ENCODE measurements at places on chromosomes 11 and 22. TPM values are rescaled to one million over a fixed set of nuclear protein-coding genes. Genes with fewer than 3 reads are reported as not detected.

DNA sequence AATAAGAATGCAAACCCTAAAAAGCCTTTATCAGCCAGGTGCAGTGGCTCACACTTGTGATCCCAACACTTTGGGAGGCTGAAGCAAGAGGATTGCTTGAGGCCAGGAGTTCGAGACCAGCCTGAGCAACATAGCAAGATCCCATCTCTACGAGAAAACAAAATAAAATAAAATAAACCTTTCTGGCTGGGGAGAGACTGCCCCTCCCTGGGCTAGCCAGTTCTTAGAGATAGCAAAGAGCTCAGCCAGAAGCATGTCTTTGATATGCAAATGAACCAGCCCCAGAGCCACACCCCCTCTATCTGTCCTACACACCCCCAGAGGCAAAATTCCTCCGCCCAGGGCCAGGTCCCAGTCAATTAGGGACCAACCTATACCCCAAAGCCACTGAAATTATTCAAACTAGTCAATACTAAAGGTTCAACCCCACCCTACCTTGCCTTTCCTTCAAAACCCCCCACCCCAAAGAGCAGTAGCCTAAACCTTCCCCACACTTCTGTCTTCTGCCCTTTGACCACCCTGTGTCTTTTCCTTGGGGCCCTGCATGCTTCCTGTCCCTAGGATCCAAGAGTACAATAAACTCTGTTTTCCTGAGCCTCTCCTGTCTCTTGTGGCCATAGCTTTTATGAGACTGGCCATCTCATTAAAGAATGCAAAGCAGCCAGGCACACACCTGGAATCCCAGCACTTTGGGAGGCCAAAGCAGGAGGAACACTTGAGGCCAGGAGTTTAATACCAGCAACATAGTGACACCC is 37.3 kb upstream of the CXCR5 start:
- DNase-seq: no peak

GRCh38 chr11:122863704-122864326 is 18.7 kb upstream of the JHY start:
- peak; percentile 16 for DNase-seq

- DNase-seq: no peak
These were observed 589.3 kb downstream of the INSC start for GRCh38 chr11:15704064-15704463.

GRCh38 chr11:102234779-102235439 is 82.4 kb upstream of the BIRC3 start:
- no peak for DNase-seq

DNA sequence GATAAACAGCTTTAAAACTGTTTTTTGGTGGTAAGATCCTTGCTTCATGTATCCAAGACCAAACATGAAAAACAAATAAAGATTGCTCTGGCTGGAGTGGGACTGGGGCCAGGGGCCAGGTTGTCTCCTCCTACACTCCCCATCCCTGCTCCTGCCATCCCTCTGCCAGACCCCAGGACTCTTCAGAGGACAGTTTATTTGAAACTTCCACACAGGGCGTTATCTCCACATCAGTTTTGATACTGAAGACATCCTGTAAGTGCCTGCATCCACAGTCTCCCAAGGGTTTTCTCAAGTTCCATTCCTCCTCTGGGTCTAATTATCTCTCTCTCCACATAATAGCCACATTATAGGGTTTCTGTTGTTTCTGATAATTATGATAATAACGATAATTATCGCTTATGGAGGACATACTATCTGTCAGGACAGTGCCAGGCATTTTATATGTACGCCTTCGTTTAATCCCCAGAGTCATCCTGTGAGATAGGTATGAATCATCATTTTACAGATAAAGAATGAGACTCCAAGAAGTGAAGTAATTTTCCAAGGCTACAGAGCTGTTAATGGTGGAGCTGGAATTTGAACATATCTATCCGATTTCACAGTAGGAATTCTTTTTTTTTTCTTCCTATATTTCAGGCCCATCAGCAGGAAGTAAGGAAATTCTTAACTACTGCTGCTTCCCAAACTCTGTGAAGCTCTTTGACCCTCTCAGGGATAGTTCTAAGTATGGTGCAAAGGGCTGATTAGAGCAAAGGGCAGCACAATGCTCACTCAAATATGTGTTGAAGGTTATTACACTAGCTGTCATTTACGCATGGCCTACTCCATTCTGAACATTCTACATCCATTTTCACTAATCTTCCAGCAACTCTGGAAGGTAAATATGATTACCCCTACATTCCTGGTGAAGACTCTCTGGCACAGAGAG is 488.0 kb upstream of the CCDC90B start:
- no peak for DNase-seq

DNA sequence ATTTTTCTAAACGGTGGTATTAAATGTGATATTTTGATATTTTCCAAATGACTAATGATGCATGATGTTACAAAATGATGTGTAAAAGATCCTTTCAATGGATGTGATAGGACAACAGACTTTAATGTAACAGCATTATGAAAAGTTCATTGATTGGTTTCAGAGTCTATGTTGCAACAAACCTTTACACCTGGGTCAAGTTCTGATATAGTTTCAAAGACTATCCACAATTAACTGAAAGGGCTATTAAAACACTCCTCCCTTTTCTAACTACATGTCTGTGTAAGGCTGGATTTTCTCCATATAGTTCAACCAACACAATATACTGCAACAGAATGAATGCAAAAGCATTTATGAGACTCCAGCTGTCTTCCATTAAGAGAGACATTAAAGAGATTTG is 35.7 kb downstream of the SMCO4 start:
- no peak for DNase-seq

GRCh38 chr11:115739146-115739545 is 234.9 kb upstream of the CADM1 start:
- no peak for DNase-seq

DNA sequence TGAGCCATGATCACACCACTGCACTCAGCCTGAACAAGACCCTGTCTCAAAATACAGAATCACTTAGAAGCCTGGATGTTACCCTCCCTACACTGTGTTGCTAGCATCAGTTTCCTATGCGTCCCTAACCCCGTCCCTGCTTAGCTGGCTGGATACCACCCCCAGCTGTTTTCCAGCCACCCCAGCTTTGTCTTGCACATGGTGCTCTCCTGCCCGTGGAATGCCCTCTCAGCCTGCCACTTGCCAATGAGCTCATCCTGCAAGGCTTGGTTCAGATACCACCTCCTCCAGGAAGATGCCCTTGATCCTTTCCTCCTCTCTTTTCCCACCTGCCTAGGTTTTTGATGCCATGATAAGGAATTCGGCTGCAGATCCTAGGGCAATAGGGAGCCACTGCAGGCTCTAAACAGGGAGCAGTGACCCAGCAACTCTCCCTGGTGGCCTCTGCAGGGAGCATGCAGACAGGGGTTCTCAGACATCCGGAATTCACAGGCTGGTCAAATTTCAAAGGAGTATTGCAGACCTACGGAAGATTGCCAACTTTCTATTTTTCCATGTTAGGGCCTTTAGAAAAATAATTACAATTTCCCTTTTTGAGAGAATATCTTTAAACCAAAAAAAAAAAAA is 52.7 kb upstream of the WNT7B start:
- no peak for DNase-seq

DNA sequence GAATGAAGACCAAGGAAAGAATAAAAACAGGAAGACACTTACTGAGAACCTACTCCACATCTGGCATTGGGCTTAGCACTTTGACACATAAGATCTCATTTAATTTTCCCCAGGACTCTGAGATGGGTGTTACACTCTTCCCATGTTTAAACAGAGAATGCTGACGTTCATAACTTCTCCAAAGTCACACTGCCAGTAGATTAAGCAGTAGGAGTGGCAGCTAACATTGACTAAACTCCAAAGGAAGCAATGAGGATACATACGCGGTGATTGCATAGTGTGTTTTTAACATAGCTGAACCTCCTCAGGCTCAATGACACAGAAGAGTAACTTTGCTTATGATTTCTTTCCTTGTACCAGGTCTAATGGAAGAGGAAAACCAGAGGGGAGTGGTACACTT is 14.5 kb upstream of the OR10V1 start:
- DNase-seq: no peak

DNA sequence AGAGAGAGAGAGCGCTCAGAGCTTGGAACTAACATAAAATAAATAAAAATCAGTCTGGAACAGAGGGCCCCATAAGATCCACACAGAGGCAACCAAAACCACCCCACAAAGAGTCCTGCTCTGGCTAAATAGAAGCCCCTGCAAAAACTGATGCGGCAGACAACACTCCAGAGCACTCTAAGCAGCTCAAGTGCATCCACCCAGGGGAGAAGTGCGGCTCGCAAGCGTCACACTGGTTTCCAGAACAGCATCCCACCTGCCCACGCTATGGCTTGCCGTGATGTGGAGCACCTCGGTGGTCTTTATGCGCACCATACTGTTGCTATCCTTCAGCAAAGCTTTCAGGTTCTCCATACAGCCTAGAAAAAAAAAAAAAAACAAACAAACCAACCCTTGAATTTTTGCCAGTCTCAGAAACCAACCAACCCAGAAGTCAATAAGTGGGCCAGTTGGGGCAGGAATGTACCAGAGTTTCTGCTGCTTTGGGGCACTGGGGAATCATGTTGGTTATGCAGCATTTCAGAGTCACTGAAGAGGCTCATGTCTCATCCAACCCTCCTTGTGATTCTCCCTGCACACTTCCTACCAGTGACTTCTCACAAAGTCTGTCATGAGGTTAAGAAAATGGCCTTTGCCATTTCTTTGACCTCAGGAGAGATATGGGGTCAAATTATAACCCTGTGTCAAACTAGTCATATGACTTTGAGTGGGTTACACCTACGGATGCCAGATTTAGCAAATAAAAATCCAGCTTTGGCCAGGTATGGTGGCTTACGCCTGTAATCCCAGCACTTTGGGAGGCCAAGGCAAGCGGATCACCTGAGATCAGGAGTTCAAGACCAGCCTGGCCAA is 3.0 kb downstream of the RSPH14 start:
- DNase-seq: no peak

GRCh38 chr11:20844630-20845029 is 175.2 kb downstream of the NELL1 start:
- DNase-seq: no peak

- no peak for DNase-seq
These were observed 1.3 kb downstream of the SERPING1 start for GRCh38 chr11:57598831-57599155.

DNA sequence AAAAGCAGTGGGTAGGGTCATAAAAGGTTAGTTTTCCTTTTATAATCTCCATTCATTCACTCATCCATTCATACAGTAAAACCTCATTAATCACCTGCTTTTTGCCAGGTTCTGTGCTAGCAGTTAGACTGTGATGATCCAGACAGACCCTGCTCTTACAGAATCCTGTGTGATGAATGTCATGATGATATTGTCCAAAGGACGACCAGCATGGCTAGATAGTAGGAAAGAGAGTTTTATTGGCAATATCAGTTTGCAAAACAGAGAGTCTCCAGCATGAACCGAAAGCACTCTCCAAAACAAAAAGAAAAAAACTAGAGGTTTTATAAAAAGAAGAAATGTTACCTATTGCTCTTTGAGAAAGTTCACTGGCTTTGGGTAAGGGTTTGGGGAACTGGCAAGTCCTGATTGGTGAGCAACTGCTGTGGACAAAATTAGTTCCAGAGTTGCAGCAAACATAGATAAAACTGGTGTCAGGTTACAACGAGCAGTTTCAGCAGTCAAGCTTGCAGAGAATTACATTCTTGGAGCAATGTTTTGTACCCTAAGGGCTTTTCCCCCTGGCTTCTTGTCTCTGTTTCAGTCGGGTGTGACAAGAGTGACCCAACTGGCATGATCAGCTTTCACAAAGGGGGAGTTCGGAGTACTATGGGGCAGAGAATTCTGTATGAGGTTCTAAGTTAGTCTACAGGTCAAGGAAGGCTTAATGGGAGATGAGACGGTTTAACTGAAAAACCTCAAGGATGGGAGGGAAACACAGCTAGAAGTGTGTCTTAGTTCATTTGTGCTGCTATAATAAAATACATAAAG is 58.3 kb downstream of the HSD17B12 start:
- DNase-seq: peak; percentile 14

DNA sequence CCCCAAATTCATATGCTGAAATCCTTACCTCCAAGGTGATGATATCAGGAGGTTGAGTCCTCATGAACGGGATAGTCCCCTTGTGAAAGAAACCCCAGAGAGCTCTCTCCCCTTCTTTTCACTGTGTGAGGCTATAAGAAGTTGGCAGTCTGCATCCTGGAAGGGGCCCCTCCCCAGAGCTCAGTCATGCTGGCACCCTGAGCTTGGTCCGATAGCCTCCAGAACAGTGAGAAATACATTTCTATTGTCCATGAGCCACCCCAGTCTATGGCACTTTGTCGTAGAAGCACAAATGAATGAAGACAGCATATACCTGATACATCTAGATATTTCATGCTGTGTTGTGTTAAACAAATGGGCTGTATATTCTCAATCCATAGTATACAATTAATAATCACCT is 81.1 kb upstream of the CRTAM start:
- no peak for DNase-seq

DNA sequence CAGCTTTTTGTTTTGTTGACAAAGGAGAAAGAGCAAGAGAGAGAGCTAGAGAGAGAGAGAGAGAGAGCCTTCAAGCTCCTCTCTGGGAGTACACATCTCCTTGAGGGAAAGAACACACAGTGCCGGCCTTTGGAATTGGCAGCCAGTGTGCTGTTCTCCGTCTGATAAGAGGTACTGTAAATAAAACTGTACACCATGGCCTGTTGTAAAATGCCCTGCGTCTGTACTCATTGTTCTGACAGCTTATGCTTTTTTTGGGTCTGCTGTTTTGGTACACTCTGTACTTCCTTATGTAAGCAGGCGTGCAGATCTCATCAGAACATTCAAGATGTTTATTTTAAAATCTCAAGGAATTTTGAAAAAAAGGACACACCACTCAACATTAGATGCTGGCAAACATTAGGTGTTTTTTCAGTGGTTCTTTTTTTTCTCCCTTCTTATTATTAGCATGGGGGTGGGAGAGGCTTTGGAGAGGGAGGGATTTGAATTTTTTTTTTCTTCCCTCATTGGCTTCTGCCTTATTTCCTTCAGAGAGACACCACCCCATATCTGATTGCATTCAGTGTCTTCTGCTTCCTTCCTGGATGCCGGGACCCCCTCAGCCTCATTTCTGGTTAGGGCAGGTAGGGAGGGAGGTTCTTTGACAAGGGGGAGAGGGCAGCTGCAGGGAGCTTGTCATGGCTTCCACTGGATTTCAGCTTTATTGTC is 116.8 kb upstream of the NNMT start:
- DNase-seq: no peak

DNA sequence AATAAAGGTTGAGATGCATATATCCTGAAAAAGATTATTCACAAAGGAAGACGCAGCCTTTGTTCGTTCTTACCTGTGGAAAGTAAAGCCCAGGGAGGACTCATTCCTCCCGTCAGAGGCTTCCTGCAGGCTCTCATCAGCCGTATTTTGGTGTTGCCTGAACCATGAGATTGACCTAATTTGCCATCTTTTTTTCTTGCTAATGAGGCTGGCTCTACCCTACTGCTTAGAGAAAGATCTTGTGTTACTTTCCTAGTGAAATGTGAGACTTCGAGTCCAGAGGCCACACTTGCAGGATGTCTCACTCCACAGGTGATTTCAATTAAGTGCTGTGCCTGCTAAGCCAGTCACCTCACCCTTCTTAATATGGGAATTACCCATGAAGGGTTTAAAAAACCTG is 269.9 kb downstream of the NTM start:
- no peak for DNase-seq

The PKP3 gene
- 24.1 TPM for total RNA-seq

The NRXN2 gene
- 4.2 TPM for total RNA-seq

The OR51B5 gene
- 0.64 TPM for total RNA-seq

The SERPING1 gene
- 0.26 TPM for total RNA-seq

The C22orf42 gene
- total RNA-seq: not detected

The RAG2 gene
- not detected for total RNA-seq

The PGM2L1 gene
- total RNA-seq: 0.39 TPM

The CD3D gene
- not detected for total RNA-seq

The CERK gene
- total RNA-seq: 23.6 TPM

The ALDH3B2 gene
- total RNA-seq: not detected

Data from MG63 (cell line).